SHP77 treated with DMSO at 0.1 percent for 48 hours (cell line): ENCODE measurements at places on chromosomes 3 and 15.
A peak's percentile ranks its signal among the peaks of the same experiment; 100 is the strongest.

DNA sequence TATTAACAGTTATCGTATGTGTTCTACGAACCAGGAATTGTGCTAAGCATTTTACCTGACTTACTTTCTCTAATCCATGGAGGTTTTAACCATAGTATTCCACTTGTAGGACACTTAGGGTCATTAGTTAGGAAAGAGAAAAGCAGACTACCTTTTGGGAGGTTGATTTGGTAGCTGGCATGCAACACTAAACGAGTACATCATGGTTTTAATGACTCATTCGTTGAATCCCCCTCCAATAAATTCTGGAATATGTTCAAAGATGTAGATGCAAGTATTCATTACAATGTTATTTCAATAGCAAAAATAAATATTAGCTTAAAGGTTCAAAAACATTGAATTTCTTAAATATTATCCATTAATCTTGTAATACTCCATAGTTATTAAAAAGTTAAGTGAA lies 162.5 kb downstream of the FMN1 start:
- DNase-seq, result no peak

GRCh38 chr15:32656091-32656490 lies 14.6 kb downstream of the SCG5 start:
- DNase-seq, result no peak

GRCh38 chr3:37435572-37435971 lies 261.2 kb upstream of the LRRFIP2 start:
- no peak for DNase-seq

GRCh38 chr15:43469867-43470266 lies 23.1 kb downstream of the TP53BP1 start:
- no peak for DNase-seq

DNA sequence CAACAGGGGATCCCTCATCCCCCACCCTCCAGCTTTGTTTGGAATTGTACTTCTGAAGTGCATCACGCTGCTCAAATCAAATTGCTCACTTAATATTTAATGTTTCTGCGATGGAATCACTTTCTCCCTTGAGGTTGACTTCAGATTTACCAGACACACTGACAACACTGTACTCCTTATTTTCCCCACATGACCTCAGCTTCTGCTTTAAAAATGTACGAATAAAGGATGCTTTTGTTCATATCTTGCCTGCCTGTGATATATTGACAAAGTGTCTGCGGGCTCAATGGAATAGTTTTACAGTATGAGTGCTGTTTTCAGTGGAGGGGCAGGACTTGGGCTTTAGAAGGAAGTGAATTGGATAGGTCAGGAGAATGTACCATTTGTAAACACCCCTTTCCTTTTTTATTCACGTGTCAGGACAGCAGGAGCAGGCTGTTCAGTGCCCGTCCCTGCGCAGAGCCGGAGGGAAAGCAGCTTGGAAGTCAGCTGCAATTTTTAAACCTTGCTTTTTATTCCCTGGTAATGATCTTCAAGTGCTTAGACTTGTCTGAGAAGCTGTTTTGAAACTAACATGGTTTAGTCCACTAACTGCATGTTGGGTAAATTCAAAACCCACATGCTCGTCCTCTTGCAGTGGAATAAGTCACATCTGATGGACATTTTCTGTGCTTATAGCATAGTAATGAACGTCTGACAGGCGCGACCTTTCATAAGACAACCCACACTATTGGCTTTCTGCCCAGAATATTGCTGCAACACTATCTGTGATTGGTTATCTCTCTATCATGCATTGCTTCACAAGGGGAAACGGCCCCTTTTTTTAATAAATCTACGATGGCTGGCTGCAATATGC lies 29.9 kb downstream of the MBNL1 start:
- peak; percentile 88 for DNase-seq

DNA sequence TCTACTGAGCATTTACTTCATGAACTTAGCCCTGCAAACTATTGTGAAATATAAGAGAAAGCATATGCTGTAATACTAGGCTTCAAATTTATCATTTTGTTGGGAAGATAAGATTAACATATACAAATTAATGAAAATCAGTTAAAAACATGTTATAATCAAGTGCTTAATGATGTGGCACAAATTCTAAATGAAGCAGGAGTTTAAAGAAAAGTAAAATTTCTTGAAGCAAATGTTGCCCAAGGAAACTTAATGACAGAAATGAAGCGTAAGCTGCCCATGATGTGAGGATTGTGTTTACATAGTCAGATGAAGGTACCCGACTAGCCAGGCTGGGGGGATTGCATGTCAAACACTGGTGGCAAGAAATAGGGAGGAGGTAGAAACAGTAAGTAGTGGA lies 103.1 kb upstream of the GAP43 start:
- no peak for DNase-seq

- DNase-seq, result no peak
Observed at GRCh38 chr3:9231471-9231870, 18.0 kb downstream of the SRGAP3 start.

GRCh38 chr3:115062009-115062408 lies 85.1 kb downstream of the ZBTB20 start:
- peak; percentile 64 for DNase-seq

GRCh38 chr3:25445731-25446130 lies 17.7 kb downstream of the RARB start:
- DNase-seq, result no peak

DNA sequence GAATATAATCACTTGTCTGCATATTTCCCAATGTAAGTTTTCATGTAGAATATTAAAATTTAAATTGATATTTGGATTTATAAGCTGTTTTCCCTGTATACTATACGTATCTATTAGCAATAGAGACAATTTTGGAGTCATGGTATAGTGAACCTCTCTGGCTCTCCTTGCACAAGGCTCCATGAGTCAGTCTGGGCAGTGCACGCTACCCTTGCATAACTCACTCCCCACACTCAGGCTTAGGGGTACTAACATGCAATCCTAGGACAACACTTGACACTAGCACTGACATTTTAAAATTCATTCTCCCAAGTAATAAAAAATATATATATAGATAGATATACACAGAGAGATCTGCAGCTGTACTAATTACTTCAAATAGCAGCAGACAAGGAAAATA lies 39.2 kb downstream of the SLC24A1 start:
- DNase-seq, result no peak

- DNase-seq, result no peak
Observed at GRCh38 chr15:67945951-67946700, 106.3 kb upstream of the RNU6-1 start.

DNA sequence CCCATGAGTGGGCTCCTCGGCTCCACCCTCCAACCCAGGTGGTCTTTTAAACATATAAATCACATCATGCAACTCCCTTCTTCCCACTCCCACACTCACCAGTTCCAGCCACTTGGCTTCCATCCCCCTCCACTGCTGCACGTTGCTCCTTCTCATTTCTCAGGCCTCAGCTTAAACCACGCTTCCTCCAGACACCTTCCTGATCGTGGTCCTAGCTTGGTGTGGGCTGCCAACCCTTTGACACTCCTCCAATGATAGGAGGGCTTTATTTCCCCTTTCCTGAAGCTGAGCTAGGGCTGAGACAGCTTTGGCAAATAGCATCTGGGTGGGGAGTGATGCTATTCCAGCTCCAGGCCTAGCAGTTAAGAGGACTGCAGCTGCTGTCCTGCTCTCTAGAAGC lies 130.1 kb downstream of the SRGAP3 start:
- no peak for DNase-seq

DNA sequence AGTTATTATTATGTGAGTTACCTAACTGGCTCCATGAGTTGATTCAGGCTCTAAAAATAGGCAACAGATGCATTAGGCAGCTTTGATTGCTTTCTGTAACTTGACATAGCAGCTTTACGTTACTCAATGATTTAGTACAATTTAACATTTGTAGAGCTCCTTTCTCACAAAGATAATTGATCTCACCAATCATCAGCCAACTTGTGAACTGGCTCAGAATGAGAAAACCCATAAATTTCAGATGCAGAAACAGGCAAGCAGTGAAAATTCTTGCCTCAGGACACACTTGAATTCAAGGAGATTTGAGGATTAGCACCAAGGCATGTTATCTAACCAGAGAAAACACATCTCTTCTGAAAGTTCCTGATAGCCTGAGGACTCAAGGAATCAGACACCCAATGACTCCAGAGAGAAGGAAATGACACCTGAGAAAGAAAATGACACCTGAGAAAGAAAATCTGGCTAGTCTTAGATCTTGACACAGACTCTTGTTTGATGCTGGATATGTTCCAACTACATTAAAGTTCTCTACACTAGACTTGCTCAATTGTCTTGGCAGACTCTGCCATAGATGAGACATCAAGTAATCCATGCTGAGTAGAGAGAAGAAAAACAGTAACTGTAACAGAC lies 315.1 kb upstream of the CBLB start:
- DNase-seq, result no peak

DNA sequence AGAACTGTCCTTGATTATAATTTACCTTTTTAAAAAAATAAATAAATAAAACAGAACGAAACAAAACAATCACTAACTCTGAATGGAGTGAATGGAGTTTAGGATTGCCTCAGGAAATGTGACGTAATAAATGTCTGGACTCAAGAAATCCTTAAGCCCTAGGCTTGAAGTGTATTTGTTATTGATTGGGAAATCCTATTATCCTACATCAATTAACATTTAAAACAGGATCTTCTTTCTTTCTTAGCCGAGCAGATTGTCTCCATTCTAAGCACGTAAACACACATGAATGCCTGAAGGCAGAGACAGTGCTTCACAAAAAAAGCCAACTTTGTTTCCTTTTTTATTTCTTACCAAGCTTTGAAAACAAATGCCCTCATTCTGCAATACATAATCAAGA lies 33.4 kb downstream of the KAT2B start:
- DNase-seq, result no peak

DNA sequence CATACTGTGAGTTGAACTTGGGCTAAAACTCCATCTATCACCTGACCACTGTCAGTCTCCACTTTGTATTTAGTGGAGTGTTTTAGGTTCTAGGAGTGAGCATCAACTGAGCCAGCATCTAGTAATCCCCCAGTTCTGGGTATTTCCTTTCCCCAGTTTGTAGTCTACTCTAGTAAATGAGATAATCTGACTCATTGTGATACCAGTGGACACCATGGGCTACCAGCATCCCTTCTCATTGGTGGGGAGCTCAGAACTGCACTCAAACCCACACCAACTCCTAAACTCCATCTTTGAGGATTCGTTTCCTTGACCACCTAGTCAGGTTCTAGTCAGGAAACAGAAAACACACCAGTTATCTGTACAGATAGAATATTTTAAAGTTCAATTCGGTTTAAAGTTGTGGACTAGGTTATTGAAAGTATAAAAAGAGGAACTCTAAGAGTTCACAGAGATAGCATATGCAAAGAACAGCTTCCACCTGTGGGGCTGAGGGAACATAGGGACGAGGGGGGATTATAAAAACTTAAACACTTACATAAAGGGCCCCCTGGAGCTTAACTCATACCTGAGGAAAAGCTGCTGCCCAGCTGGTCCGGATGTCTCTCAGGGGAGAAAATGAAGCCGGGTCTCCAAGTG lies 36.0 kb downstream of the LEO1 start:
- no peak for DNase-seq

DNA sequence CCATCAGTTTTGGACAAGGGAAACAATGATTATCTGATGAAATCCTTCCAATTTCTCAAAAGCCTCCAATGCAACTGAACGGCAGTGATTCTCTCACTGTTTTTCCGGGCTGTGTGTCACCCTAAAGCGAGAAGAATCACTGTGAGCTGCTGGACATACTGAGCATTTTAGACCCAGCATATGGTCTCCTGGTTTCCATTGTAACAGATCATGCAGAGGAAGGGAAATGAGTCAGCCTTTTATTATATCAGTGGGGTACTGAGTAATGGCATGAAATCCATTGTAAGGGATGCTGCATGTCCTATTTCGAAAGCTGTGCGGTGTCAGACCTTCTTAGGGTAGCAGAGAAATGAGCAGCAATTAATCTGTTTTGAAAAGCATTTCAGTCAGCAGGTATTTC lies 287.1 kb downstream of the IL5RA start:
- no peak for DNase-seq

DNA sequence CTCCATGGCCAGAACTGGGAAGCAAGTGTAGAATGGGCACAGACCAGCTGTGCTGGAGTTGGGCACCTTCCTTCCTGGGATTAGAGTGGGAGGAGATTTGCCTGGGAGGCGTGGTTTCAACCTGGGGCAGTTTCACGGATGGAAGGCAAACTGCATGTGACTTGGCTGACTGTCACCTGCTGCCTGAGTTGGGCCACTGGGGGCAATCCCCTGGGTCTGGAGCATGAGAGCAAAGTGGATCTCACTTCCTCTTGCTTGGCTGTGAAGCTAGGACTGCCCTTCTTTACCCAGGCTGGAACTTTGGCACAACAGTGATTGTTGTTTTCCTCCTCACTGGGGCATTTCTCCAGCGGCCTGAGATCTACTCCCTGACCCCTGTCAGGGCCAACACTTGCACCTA lies 1247.0 kb upstream of the EPHA6 start:
- DNase-seq, result no peak

GRCh38 chr3:43180694-43181093 lies 74.8 kb upstream of the POMGNT2 start:
- no peak for DNase-seq

DNA sequence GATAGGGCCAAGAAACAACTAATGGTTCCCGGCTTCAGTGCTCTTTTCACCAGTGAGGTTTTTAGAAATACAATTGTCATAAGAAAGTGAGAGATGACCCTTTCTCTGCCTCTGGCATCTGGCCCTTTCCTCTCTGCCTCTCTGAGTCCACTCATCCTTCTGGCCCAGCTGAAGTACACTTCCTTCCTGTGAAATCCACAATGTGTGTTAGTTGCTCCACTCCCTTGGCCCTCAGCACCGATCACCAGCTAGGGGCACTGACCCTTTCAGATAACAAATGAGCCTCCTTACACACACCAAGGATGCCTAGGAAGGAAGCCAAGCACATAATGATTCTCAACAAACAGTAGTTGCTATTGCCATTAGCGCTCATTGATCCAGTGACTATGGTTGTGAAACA lies 2.9 kb upstream of the CAV3 start:
- DNase-seq, result no peak

GRCh38 chr3:62636235-62636826 lies 238.9 kb downstream of the CADPS start:
- DNase-seq, result no peak

GRCh38 chr3:100289339-100289738 lies 28.5 kb downstream of the TBC1D23 start:
- no peak for DNase-seq

GRCh38 chr3:189724356-189724755 lies 93.2 kb downstream of the TP63 start:
- DNase-seq, result no peak

DNA sequence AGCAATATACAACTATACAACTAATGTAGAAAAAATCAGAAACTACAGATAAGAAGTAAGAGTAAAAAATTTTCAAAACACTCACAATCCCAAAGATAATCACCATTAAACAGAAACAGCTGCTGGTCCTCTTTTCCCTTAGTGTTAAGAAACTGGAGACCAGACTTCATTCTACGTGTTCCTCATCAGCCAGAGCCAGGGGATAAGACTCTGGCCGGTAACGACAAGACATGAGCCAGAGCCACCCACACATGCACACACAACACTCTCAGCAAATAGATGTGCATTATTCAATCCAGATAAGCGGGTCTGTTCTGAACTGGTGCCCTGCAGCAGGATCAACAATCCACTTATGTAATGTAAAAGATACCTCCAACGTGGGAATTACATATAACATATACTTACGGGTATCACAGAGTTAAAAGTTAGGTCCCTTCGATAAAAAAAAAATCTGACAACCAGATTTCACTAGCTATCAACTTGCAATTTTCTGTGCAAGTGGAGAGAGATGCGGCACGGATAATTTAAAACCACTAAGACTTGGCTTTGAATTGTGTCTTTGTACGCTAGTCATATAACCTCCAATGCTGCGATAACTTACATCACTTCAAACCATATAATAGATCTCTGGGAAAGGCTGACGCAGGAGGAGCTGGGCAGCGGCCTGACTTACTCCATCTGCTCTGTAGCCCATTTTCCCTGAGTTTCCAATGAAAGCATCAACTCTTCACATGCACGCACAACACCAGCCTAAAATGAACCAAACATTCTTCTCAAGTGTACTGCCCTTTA lies 17.8 kb downstream of the PRICKLE2 start:
- no peak for DNase-seq
